ENCODE measurements at places on chromosomes 6 and 20.

- DNase-seq, result no peak
Observed at GRCh38 chr6:105746130-105746505, 340.0 kb upstream of the PRDM1 start.

DNA sequence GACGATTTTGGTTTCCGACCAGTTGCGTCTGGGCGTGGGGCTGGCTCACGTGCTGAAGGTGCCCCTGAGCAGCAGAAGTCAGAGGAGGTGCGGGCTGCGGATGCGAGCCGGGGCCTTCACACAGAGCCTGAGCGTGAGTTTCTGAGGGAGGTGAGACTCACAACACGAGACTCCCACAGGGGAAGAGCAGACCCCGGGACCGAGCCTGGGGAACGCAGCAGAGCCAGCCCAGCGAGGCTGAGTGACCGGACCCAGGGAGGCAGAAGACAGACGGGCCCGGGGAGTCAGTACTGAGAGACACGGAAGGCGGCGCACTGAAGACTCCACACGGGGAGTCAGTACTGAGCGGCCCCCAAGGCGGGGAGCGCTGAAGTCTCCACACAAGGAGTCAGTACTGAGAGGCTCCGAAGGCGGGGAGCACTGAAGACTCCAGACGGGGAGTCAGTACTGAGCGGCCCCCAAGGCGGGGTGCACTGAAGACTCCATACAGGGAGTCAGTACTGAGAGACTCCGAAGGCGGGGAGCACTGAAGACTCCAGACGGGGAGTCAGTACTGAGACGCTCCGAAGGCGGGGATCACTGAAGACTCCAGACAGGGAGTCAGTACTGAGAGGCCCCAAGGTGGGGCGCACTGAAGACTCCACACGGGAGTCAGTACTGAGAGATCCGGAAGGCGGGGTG lies 77.8 kb downstream of the DLL1 start:
- DNase-seq, result no peak

- no peak for DNase-seq
Observed at GRCh38 chr20:34791289-34792020, 34.0 kb downstream of the NCOA6 start.

DNA sequence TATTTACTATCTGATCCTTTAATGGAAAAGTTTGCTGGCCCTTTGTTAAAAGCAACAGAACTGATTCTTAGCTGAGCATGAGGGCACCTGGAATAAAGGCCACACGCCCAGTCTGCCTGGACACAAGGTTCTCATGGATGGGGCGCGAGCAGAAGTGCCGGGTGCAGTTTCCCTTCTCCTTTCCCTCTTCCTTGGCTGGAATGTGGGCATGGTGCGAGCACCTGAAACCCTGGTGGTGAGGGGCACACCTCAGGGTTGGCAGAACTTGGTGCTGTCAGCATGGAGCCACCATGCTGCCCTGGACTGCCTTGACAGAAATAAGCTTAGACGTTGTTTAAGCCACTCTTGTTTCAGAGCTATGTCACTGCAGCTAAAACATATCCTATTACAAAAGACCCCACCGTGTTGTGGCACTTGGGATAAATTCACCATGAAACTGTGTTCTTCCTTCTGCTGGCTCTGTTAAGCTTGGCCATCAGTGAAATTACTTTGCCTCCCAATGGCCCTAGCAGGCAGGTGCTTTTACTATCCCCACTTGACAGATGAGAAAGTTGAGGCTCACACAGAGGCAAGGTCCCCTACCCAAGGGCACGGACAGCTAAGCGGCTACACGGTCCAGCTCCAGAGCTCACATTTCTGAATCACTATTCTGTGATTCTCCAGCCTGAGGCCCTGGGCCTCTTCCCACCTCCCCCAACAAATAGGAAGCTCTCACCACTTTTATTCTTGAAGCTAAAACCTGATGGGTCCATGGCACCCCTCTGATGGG lies 115.9 kb downstream of the PREX1 start:
- no peak for DNase-seq

Measured in NCI-H1930 (cell line).